ENCODE measurements at places on chromosomes 7 and 10.

DNA sequence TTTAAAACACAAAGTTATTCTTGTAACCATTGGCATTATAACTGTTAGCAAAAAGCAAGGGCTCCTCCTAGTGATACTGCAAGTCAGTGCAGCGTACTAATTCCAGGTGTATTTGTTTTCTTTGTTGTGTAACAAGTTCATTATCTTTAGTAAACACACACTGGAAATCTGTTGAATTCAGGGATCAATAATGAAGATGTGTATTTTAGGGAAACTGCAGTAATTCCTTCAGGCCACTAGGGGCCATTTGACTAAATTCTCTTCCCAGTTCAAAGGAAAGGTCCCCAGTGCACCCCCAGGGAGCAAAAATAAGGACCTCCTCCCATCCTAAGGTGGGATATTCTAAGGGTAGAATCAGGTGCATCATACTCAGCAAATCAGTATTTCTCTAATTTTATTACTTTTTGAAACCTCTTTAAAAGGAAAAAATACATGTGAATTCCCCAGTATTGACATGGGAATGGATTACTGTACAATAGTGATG, 158.6 kb upstream of the LYZL1 start:
- DNase-seq = no peak

DNA sequence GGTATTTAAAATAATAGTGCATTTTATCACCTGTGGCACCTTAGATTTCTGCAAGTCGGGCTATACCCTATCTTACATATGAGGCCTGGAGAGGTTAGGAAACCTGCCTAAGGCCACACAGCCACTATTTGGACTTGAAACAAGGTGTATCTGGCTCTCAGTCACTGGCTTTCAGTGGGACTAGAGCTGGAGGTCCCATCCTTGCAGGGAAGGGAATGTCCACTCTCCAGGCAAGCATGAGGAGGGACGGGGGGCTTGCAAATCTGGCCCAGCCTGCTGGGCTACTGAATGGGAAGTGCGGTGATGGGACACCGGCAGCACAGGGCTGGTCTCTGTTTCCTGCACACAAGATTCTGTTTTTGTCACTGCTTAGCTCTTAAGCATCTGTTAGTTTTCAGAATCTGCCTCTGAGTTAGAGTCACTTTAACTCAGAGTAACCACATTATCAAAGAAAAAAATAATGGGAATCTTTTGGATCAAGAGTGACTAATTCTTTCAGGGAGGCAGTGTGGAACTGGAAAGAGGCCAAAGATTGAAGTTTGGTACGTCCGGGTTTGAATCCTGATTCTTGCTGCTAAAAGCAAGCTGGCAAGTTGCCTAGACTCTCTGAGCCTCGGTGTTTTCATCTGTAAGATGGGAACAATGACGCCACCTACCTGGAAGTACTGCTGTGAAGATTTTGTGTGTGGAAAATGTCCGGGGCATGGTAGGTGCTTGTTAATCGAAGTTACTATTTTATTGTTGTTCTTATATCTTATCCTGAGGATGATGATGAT, 33.8 kb upstream of the HABP2 start:
- DNase-seq = no peak

DNA sequence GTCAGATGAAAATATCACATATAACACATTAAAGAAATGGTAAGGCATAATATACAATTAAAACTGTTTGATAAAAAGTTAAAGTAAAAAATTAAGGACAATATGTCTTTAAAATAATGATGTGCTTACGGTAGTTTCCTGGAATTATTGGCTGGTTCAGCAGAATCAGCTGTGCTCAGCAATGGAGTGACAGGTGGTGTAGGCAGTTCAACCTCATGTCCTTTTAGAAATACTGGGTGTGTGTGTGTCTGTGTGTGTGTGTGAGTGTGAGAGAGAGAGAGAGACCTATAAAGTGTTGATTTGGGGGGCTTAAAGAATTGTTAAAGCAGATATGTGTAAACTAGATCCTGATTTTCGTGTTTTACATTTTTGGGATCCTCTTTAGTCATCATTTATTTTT, 141.2 kb downstream of the ADAM22 start:
- no peak for DNase-seq

DNA sequence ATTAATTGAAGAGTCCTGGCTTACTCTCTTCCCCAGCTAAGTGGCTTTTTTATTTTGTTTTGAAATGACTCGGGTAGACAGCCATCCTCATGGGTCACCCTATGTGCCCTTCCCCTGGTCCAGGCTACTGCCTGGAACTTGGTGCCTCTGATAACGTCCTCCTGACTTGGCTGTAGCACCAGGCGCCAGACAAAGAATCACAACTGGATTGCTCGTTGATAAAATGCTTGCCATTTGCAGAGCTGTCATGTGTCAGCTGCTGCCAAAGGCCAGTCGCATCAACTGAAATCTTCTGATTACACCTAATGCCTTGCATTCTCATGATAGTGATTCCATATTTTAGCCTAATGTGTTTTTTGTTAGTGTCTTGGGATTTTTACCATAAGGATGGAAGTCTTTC, 27.4 kb upstream of the ABLIM1 start:
- DNase-seq = no peak

GRCh38 chr7:139784648-139785047, 6.8 kb upstream of the HIPK2 start:
- DNase-seq = no peak

GRCh38 chr7:151727579-151728285, 149.2 kb downstream of the PRKAG2 start:
- DNase-seq = no peak

DNA sequence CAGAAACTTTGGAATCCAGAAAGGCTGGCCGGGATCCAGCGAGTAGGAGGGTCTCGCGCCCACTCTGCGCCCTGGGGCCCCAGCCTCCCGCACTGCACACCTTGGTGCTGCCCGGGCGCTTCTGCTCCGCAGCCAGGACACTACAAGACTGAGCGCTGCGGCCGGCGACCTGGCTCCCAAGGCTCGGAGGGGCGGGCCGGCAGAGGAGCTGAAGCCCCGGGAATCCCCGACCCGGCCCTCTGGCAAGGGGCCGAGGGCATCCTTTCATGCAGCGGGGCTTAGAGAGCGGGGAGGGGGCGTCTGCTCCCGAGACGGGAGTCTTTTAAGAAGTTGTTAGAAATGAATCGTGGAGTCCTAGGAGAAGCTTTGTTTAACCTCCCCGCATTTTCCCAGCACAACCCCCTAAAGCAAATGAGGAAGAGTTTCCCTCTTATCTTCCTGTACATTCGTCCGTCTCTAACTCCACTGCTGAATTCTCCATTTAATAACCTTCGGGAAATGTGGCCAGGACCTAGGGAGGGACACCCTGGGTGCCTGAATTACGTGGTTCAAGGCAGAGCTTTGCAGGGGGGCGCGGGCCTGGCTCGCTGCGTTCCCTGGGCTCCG, 1.1 kb downstream of the VWC2 start:
- DNase-seq = no peak

DNA sequence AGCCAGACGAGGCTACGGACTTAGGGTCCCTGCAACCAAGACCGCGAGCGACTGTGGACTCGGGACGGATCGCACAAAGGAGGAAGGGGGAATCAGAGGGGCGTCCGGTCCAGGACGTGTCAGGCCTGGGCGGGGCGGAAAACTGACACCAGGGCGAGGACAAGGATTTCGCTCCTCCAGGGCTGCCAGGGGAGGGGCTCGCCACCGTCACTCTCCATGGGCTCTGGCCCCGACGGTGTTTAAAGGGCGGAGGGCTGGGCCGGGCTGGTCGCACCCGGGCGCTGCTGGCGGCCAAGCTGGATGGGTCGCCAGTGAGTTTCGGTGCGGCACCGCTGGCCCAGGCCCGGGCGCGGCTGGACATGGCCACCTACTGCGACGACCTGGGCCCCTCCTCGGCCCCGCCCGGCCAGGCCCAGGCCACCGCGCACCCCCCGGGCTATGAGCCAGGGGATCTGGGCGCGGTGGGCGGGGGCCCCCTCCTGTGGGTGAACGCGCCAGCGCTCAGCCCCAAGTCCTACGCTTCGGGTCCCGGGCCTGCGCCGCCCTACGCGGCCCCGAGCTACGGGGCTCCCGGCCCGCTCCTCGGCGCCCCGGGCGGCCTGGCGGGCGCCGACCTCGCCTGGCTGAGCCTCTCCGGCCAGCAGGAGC, at the start of gene FOXI2:
Gene FOXI2, plus strand, starts transcription at position 271 of the 648 bp plus-strand sequence. Its CDS starts 89 bp downstream, at position 360.
- no peak for DNase-seq

GRCh38 chr10:28331066-28331465, 28.2 kb upstream of the MPP7 start:
- DNase-seq = no peak

DNA sequence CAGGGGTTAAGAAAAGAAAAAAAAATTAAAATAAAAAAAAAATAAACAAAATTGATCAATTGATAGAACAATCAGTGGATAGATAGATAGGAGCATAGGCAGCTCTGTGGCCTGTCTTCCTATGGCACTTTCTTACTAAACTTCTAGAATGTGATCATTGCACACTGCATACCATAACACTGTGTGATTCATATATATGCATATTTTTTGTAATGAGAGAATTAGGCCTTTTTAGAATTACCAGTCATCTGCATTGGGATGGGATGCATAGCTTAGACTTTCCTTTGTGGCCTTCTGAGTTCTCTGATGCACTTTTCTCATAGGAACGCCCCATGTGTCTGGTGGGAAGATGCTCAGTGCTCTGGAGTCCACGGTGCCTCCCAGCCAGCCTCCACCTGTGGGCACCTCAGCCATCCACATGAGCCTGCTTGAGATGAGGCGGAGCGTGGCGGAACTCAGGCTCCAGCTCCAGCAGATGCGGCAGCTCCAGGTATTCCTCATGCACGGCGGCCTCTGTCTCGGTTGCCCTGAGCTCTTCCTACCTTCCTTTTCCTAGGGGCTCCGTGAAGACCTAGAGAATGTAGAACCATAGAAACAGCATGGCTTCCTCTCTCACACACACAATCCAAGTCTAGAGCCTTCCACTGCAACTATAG, 222.5 kb downstream of the ARHGAP21 start:
- no peak for DNase-seq

DNA sequence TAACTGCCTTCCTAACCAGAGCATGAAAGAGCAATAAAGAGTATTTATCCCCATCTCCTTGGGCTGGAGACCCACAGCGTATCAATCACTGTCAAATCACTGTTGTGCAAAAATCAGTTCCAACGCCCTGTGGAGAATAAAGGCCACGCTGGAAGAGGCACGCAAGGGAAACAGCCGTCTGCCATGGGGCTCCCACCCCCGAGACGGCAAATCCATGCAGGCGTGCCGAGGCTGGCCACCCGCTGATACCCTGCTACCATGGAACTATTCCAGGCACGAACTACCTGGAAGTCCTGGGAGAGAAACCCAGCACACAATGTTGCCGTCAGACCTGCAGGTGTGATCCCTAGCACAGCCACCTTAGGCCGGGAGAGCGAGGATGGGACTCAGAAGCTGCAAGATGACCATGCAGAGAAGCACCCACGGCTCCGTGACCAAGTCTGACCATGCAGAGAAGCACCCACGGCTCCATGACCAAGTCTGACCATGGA, 185.3 kb downstream of the DIP2C start:
- no peak for DNase-seq

DNA sequence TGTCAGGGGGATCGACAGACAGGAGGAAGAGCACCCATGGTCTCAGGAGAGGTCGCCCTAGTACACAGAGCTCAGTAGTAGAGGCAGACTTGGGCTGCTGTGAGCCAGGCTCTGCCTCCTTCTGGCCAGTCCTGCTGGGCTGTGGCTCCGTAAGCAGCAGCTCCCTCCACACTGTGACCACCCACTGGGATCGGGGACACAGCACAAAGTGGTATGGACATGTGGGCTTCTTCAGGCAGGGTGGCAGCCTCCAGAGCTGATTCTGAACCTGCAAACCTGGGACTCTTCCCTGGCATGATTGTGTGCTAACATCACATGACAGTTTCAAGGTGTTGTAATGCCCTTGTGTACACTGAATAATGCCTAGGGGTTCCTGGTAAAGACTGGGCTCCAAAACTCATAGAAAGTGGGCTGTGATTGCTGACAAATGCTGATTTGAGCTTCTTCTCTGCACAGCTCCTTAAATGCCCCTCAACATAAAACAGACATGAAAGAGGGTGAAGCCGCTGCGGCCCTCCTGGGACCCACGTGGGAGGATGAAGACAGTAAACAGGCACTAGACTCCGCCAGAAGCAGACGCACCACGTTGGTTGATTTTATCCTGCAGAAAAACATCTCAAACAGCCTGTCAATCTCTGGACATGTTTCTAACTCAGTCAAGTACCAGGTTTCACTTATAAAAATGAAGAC, 76.7 kb downstream of the GPR26 start:
- no peak for DNase-seq

GRCh38 chr10:129522041-129522585, 55.1 kb downstream of the MGMT start:
- no peak for DNase-seq

DNA sequence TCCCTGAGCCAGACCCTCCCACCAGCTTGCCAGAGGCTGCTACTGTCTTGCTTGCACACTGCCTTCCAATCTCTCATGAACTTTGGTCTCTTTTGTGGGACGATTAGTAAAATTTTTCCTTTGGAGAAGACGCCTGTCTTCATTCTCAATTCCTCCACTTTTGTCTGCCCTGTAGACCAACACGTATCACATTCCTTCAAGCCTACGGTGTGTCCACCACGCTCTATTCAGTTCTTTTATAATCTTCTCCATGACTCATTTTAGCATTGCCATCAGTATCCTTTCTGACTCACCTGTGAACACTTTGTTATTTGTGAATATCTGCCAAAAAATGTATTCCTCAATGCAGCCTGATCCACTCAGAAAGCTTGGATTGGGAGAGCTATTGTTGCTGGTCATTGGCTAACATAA, 1.4 kb downstream of the GIMAP5 start:
- no peak for DNase-seq

GRCh38 chr10:45198486-45199204, 116.8 kb downstream of the OR13A1 start:
- DNase-seq = no peak

- no peak for DNase-seq
Measured at GRCh38 chr7:101565601-101566209, 63.4 kb downstream of the MYL10 start.

GRCh38 chr7:152922318-152923081, 162.9 kb downstream of the ACTR3B start:
- DNase-seq = no peak

DNA sequence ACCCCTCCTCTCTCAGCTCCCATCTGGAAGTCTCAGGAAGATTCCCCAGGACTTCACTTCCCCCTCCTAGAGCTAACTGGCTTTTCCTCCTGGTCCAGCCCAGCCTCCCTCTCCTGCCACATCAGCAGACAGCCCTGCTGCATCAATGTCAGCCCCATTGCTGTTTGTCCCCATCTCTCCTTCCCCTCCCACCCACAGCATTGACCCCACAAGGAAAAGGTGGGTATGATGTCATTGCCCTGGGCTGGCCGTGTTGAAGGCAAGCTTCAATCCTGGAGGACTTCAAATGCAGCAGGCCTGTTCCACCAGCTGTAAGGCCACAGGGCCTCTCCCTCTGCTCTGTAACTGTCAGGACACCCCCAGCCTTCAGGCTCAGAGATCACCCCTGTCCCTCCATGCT, 66.5 kb downstream of the C10orf105 start:
- DNase-seq = no peak

GRCh38 chr7:41738806-41739205, 35.9 kb upstream of the INHBA start:
- no peak for DNase-seq

All from brain pericyte (primary cell).